ENCODE measurements at places on chromosomes 2 and 18. TPM values are rescaled to one million over a fixed set of nuclear protein-coding genes. Genes with fewer than 3 reads are reported as not detected.
A peak's percentile ranks its signal among the peaks of the same experiment; 100 is the strongest.

The TMEM178A gene
- 0.45 TPM for total RNA-seq

- no peak overlapping the region for H3K27ac ChIP-seq
- H3K27me3 ChIP-seq = no peaks in the 10 kb centered on the region
- H3K4me3 ChIP-seq = no peak overlapping the region
Observed at GRCh38 chr2:100786297-100786658, 33.7 kb upstream of the NPAS2 start.

DNA sequence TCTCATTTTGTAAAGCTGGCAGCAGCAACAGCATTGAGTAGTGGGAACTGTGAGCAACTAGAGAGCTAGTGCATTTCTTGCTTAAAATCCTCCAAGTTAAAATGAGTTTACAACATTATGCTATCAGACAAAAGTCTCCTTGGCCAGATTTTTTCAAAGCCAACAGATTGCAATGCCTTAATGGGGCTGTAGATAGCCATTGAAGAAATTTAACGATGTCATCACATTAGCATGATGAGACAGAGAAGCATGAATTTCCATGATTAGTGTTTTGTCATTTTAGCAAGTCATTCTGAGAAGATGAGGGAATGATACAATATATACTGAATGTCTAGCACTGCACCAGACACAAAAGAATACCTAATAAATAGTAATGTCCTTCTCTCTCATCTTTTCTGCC is 307.5 kb upstream of the REG3G start:
- DNase-seq = no peak
- no peaks in the 10 kb centered on the region for H3K4me1 ChIP-seq
- no peaks in the 10 kb centered on the region for H3K36me3 ChIP-seq
- no peak overlapping the region for H3K4me3 ChIP-seq
- H3K27me3 ChIP-seq = no peaks in the 10 kb centered on the region

The CCBE1 gene
- not detected for total RNA-seq

The SCYGR4 gene
- not detected for total RNA-seq

- H3K4me1 ChIP-seq = no peaks in the 10 kb centered on the region
- H3K36me3 ChIP-seq = no peaks in the 10 kb centered on the region
- no peaks in the 10 kb centered on the region for H3K27me3 ChIP-seq
- no peak for DNase-seq
- no peak overlapping the region for H3K4me3 ChIP-seq
Observed at GRCh38 chr2:144011098-144011497, 508.8 kb downstream of the ZEB2 start.

DNA sequence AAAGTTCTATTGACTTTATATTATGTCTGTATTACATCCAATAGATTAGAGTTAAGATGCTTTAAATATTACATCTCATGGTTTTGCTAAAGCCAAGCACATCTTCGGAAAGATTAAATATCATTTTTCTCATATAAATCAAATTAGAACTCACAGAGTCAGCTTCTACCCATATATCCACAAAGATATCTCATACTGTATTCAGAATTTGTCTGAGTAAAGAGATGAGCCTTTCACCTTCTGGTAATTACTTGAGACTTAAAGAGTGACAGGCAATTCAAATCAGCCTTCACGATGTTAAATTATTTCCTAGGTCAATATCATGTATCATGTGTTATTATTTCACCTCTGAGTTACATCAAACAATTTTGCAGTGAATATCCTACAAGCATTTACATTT is 13.0 kb downstream of the CCDC178 start:
- no peaks in the 10 kb centered on the region for H3K36me3 ChIP-seq
- no peaks in the 10 kb centered on the region for H3K4me1 ChIP-seq
- no peak for DNase-seq
- no peaks in the 10 kb centered on the region for H3K27me3 ChIP-seq

GRCh38 chr18:22778996-22779395 is 154.1 kb upstream of the RBBP8 start:
- H3K27me3 ChIP-seq = peaks cover 9% of the 10 kb centered on the region
- no peak overlapping the region for H3K4me3 ChIP-seq
- DNase-seq = no peak
- no peaks in the 10 kb centered on the region for H3K4me1 ChIP-seq

DNA sequence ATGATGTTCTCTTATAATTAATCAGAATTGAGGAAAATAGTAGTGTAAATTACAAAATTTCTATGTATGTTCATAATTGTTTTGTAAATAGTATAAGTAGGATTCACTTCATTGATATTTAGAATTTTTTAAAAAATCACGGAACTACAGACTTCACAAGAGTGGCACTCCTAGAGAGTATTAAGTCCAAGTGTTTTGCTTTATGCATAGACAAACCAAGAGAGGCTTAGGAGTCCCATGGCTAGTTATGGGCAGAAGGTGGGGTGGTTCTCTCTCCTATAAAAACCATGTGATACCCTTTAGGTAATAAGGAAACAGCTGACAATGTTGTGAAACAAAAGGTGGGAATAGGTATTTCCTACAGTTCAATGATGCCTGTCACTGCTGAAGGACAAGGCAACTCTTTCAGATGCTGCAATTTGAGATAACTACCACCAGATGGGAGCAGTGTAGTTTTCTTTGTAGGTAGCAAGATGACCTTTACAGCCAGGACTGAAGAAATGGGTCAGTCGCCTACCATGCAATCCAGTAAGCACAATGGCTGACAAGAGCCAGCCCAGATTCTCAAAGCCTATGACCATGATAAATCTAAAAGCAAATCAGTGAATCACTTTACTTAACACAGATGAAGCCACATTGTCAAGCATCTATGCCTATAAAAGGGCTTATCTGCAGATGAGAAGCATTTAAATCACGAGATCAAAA is 83.9 kb downstream of the AAK1 start:
- peaks cover 50% of the 10 kb centered on the region for H3K4me1 ChIP-seq
- H3K27ac ChIP-seq = no peak overlapping the region
- no peak overlapping the region for H3K4me3 ChIP-seq

DNA sequence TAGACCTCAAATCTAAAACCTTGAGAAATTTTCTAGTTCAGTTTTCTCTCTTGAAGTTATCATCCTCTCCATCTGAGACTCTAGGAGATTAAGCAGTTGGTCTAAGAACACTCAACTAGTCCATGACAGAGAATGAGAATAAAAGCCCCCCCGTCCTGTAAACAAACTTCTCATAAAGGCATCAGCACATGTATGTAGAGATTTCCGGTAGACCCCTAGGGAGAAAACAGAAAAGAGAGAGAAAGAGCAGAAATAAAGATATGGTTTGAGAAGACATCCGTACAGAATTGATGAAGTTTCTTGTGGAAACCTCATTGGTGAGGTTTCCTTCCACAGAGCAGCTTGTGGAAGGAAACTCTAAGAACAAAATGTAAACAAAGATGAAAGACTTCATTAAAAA is 3.2 kb upstream of the GPR155 start:
- H3K4me1 ChIP-seq = peaks cover 59% of the 10 kb centered on the region
- no peaks in the 10 kb centered on the region for H3K27me3 ChIP-seq
- no peaks in the 10 kb centered on the region for H3K36me3 ChIP-seq
- peak overlapping the region; percentile 76 for H3K27ac ChIP-seq
- DNase-seq = no peak

GRCh38 chr2:150126143-150126740 is 361.2 kb downstream of the RND3 start:
- H3K27ac ChIP-seq = no peak overlapping the region
- H3K27me3 ChIP-seq = no peaks in the 10 kb centered on the region
- no peaks in the 10 kb centered on the region for H3K4me1 ChIP-seq
- DNase-seq = no peak

DNA sequence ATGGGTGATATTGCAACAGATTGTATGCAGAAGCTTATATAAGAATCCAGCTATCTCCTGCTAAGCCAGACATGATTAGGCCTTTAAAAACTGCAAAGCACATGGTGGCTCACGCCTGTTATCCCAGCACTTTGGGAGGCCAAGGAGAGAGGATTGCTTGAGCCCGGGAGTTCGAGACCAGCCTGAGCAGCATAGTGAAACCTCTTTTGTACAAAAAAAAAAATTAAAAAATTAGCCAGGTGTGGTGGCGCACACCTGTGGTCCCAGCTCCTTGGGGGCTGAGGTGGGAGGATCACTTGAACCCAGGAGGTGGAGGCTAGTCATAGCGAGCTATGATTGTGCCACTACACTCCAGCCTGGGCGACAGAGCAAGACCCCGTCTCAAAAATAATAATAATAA is 204.6 kb downstream of the TNS1 start:
- H3K27me3 ChIP-seq = no peaks in the 10 kb centered on the region
- no peak overlapping the region for H3K27ac ChIP-seq
- no peaks in the 10 kb centered on the region for H3K36me3 ChIP-seq

The KCNF1 gene
- not detected for total RNA-seq

DNA sequence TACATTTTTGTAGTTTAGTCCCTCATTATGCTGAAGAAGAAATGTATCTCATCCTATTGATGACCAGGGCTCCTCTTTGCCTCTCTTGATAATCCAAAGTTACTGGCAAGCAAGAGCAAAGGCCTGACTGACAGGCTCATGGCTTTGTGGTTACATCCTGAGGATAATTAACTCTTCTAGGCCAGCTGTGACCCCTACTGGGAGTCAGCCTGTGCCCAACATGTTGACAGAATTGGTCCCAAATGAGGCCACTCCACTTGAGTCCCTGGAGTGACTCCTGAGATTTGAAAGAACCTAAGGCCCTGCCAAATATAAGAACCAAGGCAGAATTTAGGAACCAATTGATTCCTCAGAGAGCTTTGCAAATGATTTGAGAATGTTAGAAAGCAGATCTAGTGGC is 973.8 kb upstream of the CELF4 start:
- H3K4me3 ChIP-seq = no peak overlapping the region
- DNase-seq = no peak
- H3K4me1 ChIP-seq = no peaks in the 10 kb centered on the region

- no peaks in the 10 kb centered on the region for H3K36me3 ChIP-seq
- no peak overlapping the region for H3K4me3 ChIP-seq
- no peak for DNase-seq
- H3K4me1 ChIP-seq = no peaks in the 10 kb centered on the region
- no peak overlapping the region for H3K27ac ChIP-seq
- H3K27me3 ChIP-seq = no peaks in the 10 kb centered on the region
Observed at GRCh38 chr2:124797049-124797448, 772.0 kb downstream of the CNTNAP5 start.

- peaks cover 31% of the 10 kb centered on the region for H3K4me1 ChIP-seq
- H3K27me3 ChIP-seq = peaks cover 17% of the 10 kb centered on the region
- no peaks in the 10 kb centered on the region for H3K36me3 ChIP-seq
- H3K4me3 ChIP-seq = no peak overlapping the region
- DNase-seq = peak; percentile 38
Observed at GRCh38 chr2:25165992-25166875, 2.1 kb downstream of the POMC start.

GRCh38 chr18:9563331-9563730 is 51.0 kb downstream of the PPP4R1 start:
- H3K4me3 ChIP-seq = no peak overlapping the region
- no peaks in the 10 kb centered on the region for H3K4me1 ChIP-seq
- no peak overlapping the region for H3K27ac ChIP-seq
- peaks cover 46% of the 10 kb centered on the region for H3K36me3 ChIP-seq
- no peak for DNase-seq

DNA sequence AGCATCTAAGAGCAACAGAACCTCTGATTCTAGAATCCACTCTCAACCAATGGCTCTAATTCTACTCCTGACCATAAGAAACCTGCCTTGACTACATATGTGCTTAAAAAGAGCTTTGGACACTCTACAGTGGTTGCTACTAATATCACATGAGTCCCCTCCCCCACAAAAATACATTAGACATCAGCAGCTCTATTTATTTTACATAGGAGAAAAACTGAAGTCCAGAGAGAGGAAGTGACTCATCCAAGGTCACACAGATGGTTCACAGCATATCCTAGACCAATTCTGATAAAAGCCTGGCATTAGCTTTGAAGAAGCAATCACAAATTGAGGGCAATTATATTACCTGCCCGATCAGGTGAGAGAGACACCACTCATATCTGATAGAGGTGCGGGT is 49.8 kb downstream of the ALK start:
- DNase-seq = no peak
- H3K4me3 ChIP-seq = no peak overlapping the region
- no peak overlapping the region for H3K27ac ChIP-seq

DNA sequence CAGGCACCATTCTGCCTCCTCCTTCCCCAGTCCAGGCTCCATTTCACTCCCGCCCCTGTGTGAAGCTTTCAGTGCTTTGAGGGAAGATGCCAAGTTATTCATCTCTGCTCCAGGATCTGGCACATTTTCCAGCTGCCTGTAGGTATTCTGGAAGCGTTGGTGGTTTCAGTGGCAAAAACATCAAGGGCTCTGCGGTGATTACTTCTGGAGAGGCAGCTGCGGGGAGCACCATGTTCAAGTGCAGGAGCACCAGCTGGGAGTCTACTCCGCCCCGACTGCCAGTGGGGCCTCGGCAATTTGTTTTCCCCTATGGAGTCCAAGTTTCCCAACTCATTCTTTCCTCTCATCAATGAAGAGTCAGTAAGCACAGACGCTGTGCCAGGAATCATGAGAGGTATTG is 211.7 kb downstream of the CLIP4 start:
- no peak overlapping the region for H3K27ac ChIP-seq
- H3K4me1 ChIP-seq = no peaks in the 10 kb centered on the region
- peaks cover 4% of the 10 kb centered on the region for H3K27me3 ChIP-seq
- DNase-seq = no peak

GRCh38 chr2:174656676-174657176 is 59.1 kb upstream of the WIPF1 start:
- no peak overlapping the region for H3K4me3 ChIP-seq
- H3K27ac ChIP-seq = no peak overlapping the region
- no peaks in the 10 kb centered on the region for H3K4me1 ChIP-seq
- no peak for DNase-seq
- H3K27me3 ChIP-seq = no peaks in the 10 kb centered on the region
- H3K36me3 ChIP-seq = no peaks in the 10 kb centered on the region

DNA sequence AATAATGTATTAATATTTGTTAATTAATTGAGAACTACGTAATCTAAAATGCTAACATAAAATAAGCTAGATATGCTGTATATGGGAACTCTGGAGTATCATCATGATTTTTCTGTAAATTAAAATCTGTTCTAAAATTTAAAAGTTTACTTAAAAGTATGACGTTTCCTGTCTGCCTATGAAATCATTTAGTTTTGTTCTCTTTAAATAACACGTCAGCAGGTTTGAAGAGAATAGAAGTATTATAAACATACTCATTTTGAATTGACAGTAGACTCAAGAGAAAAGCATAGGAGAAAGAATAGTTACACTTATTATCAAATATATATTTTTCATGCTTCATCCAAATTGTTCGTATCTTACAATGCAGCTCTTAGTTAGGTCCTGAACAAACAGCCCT is 19.1 kb upstream of the ZNF804A start:
- H3K27ac ChIP-seq = no peak overlapping the region
- no peaks in the 10 kb centered on the region for H3K36me3 ChIP-seq
- H3K4me3 ChIP-seq = no peak overlapping the region
- no peaks in the 10 kb centered on the region for H3K27me3 ChIP-seq

The BBS5 gene
- 1.9 TPM for total RNA-seq

Data from T-cell (primary cell).